ENCODE measurements at places on chromosomes 3 and 15. TPM values are rescaled to one million over a fixed set of nuclear protein-coding genes. Genes with fewer than 3 reads are reported as not detected.

DNA sequence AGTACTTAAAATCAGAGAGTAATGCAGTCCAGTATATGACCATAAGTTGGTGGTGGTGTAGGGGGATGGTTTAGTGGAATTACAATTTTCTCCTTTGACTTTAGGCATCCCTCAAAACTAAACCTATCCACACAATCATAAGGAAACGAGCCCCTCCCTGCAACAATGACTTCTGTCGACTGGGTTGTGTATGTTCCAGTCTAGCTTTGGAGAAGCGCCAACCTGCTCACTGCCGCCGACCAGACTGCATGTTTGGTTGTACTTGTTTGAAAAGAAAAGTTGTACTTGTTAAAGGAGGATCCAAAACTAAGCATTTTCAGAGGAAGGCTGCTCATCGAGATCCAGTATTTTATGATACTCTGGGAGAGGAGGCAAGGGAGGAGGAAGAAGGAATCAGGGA is 52.8 kb downstream of the MGA start:
- no peak overlapping the region for H3K27ac ChIP-seq
- no peak overlapping the region for H3K4me3 ChIP-seq
- peaks cover 2% of the 10 kb centered on the region for H3K4me1 ChIP-seq
- peaks cover 15% of the 10 kb centered on the region for H3K36me3 ChIP-seq

DNA sequence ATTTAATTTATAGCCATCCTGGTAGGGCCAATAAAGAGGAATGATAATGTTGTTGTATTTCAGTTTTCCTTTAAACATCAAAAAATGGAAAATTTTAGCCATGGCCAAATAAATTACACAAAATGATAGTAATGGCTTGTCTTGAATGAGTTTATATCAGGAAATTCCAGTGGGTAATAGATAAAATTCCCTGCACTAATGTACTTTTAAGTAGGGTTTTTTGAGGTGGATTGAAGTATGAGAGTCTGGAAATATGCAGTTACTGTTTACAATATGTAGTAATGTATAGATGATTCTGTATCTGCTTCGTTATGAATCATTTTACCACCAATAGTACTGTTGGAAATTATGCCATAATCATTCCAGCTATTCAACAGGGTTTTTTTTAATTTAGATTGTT is 219.4 kb upstream of the ROBO2 start:
- no peak for DNase-seq
- no peak overlapping the region for H3K27ac ChIP-seq
- H3K4me3 ChIP-seq = no peak overlapping the region
- H3K36me3 ChIP-seq = no peaks in the 10 kb centered on the region

- H3K36me3 ChIP-seq = peaks cover 3% of the 10 kb centered on the region
- H3K4me3 ChIP-seq = no peak overlapping the region
- no peak overlapping the region for H3K27ac ChIP-seq
- no peaks in the 10 kb centered on the region for H3K4me1 ChIP-seq
- no peaks in the 10 kb centered on the region for H3K27me3 ChIP-seq
These were observed 59.5 kb downstream of the MINDY2 start for GRCh38 chr15:58830556-58830955.

DNA sequence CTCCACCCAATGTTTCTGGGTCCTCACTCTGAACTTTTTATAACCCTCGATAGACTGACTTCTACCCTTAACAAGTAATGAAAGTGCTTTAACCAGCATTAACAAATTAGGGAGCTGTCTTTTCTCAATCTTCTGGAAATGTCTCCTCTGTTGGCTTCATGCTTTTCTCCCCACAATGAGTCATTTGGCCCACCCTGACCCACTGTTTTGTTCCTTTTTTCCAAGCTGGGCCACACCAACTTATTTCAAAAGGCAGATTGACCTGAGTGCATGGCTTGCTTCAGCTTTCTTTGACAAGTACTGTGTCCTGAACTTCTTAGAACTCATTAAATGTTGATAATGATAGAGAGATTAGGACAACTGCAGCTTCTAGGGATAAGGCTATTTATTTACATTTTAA is 199.6 kb upstream of the SEMA6D start:
- no peaks in the 10 kb centered on the region for H3K4me1 ChIP-seq
- no peaks in the 10 kb centered on the region for H3K36me3 ChIP-seq
- H3K4me3 ChIP-seq = no peak overlapping the region
- DNase-seq = no peak
- no peak overlapping the region for H3K27ac ChIP-seq

GRCh38 chr3:57952208-57952631 is 56.0 kb upstream of the FLNB start:
- no peak for DNase-seq
- no peaks in the 10 kb centered on the region for H3K27me3 ChIP-seq
- H3K4me1 ChIP-seq = peaks cover 4% of the 10 kb centered on the region
- no peak overlapping the region for H3K27ac ChIP-seq

DNA sequence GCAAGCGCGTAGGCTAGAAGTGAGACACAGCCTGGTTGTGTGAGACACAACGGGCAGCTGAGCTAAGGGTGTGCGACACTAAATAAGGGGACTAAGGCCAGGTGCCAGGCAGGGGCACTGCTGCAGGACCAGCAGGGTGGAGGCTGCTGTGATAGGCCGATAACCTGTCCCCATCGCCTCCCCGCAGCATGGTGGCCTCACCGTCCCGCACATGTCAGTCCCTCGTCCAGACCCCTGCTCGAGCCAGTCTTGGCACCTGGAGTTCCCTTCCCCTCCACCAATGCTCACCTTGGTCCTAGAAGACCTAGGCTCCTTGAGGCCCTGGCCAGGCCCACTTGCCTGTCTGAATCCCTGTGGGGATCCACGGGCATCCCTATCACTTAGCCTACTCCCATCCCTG is 96.1 kb downstream of the HMG20A start:
- H3K4me1 ChIP-seq = no peaks in the 10 kb centered on the region
- no peak overlapping the region for H3K27ac ChIP-seq
- H3K4me3 ChIP-seq = no peak overlapping the region
- no peaks in the 10 kb centered on the region for H3K36me3 ChIP-seq
- no peaks in the 10 kb centered on the region for H3K27me3 ChIP-seq

DNA sequence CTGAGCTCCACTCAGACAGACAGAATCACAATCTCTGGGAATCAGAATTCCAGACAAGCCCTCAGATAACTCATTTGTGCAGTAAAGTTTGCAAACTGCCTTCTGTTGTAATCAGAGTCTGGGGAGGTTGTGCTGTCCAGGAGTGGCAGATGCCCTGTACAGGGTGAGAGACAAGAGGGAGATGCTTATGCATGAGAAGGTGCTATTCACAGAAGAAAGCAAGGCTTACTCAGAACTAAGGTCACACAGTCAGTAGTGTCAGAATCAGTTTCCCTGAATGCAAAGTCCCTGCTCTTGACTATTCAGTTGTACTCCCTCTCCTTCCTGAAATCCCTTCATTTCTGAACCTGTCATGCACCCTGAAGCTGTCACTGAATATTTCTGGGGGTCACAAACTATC is 43.7 kb downstream of the SRPRB start:
- no peak for DNase-seq
- no peaks in the 10 kb centered on the region for H3K27me3 ChIP-seq
- H3K4me3 ChIP-seq = no peak overlapping the region
- H3K36me3 ChIP-seq = no peaks in the 10 kb centered on the region
- H3K27ac ChIP-seq = no peak overlapping the region

- no peaks in the 10 kb centered on the region for H3K27me3 ChIP-seq
- peaks cover 18% of the 10 kb centered on the region for H3K36me3 ChIP-seq
- H3K4me3 ChIP-seq = no peak overlapping the region
These were observed 24.7 kb downstream of the KAT2B start for GRCh38 chr3:20064796-20065564.

DNA sequence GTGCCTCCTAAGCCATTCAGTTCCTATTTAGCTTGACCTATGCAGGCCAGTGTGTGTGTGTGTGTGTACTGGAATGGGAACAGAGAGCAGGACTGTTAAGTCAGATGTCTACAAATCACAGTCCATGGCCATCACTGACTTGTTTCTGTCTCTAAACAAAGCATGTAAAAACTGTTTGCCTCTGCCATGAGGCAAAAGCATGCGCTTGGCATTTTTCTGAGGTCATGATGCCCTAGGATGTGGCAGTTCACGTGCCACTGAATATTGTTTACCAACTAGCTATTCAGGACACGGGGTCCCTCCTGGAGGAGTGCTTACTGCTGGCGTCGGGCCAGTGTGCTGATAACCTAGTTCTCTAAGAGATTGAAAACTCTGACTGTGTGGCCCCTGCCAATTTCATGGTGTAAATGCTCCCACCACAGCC is 8.2 kb upstream of the ATP13A3 start:
- peaks cover 18% of the 10 kb centered on the region for H3K4me1 ChIP-seq
- H3K27me3 ChIP-seq = no peaks in the 10 kb centered on the region
- peaks cover 3% of the 10 kb centered on the region for H3K36me3 ChIP-seq
- no peak overlapping the region for H3K4me3 ChIP-seq

The KLHL6 gene
- 26.6 TPM for total RNA-seq

The SAMD7 gene
- not detected for total RNA-seq

The TGM4 gene
- total RNA-seq = not detected

The IL1RAP gene
- total RNA-seq = 8.2 TPM

The EFCC1 gene
- total RNA-seq = 0.45 TPM

All from activated naive CD8-positive, alpha-beta T cell treated with anti-CD3 and anti-CD28 coated beads for 36 hours (primary cell).